ENCODE measurements at places on chromosomes 4 and X.

DNA sequence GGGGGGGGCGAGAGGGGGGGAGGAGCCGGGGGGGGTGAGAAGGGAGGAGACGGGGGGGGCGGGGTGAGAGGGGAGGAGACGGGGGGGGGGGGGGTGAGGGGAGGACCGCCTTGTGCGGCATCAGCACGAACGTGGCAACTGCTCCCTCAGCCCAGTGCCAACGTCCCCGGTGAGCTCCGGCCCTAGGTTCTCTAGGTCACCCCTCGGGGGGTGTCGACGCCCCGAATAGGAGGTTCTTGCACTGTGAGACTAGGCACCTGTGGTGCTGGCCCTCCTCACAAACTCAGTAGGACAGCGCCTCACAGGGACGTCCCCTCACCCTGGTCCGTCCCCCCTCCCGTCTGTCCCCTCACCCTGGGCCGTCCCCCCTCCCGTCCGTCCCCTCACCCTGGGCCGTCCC lies 21.5 kb upstream of the GTPBP6 start:
- DNase-seq: no peak

- no peak for DNase-seq
Measured at GRCh38 chrX:133171962-133172708, 46.0 kb downstream of the TFDP3 start.

DNA sequence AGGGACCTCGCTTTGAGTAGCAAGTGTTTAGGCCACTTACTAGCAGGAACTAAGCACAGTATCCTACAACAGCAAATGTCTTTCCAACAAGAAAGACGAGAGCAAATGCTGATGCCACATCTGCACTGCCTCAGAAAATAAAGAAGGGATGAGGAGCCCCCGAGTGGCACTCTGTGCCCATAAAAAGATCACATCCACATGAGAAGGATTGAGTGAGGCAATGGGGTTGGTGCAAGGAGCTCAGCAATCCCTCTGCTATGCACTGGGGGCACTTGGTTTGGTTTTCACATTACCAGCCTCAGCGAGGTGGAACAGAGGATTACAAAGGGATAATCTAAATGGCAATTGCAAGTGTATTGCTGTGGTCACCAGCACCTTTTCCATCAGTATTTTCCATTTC lies 252.8 kb upstream of the SLC7A11 start:
- DNase-seq: peak; percentile 1

GRCh38 chrX:5857232-5857631 lies 371.4 kb downstream of the NLGN4X start:
- no peak for DNase-seq

- no peak for DNase-seq
Measured at GRCh38 chr4:125316791-125317524, 2.2 kb downstream of the FAT4 start.

GRCh38 chrX:151396042-151396824 lies 773 bp upstream of the VMA21 start:
- DNase-seq: no peak

DNA sequence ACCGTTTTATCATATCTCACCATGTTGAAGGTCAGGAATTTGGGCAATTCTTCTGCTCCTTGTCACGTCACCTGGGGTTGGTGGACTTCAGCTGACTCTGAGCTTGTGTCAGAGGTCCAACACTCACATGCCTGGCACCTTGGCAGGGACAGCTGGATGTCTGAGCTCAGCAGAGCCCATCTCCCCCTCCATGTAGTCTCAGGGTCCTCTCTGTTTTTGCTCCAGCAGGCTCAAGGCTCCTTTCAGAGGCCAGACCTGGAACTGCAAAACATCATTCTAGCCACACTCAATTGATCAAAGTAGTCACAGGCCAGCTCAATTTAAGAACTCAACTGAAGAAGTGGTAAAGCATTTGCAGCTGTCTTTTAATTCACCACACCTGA lies 45.4 kb downstream of the EDNRA start:
- DNase-seq: no peak

DNA sequence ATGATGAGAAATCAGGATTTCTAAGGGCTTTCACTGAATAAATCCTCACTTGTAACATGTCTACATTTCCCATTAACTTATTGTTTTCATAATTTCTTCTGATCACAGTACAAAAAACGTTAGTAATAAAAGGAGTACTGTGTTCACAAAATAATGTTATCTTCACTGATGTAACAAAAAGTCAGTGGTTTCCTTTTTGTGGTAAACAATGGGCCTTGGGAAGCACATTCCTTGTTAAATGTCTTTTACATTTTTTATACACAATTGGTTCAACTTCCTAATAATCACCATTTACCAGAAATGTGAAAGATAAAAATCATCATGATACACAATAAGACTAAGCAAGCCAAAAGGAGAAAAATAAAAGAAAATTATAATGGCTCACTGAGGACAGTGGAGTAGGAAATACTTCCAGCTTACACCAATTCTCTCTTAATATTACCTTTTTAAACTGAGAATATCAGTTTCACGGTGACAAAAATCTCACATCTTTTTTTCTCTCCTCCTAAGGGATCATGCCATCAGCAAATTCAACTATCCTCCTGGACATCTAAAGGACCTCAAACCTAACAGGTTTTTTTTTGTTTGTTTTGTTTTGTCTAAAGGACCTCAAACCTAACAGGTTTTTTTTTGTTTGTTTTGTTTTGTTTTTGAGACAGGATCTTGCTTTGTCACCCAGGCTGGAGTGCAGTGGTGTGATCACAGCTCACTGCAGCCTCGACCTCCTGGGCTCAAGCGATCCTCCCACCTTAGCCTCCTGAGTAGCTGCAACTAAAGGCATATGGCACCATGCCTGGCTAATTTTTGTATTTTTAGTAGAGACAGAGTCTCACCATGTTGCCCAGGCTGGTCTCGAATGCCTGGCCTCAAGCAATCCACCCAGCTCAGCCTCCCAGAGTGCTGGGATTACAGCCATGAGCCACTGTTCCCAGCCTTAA lies 57.3 kb downstream of the FRYL start:
- no peak for DNase-seq

DNA sequence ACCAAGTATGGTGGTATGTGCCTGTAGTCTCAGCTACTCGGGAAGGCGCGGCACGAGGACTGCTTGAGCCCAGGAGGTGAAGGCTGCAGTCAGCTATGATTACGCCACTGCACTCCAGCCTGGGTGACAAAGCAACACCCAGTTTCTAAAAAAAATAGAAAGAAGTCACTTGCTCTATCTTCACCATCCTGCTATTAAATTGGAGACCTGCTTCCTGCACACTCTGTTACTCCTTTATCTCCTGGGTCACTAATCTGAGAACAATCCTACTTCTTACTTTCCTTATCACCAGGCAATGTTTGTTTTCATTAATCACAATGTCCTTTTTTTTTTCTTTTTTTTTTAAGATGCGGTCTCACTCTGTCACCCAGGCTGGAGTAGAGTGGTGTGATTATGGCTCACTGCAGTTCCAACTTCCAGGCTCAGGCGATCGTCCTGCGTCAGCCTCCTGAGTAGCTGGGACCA lies 16.2 kb downstream of the PRKX start:
- DNase-seq: no peak

DNA sequence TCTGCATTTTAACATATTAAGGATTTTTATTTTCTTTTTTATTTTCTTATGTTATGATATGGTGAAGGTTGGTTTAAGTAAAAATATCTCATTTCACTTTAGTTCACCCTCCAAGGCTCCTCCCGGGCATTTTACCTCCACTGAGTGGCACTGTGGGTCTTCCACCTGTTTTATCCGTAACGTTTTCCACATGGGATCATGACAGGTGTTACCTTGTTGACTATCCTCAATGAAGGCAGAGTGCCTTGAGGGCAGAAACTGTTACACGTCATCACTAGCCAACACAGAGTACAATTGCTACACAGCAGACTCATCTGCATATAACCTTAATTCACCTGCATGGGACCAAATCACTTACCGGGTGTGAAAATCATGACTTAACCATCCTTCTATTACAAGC lies 105.8 kb downstream of the GEMIN8 start:
- DNase-seq: no peak
